ENCODE measurements at places on chromosomes 7 and 10.

DNA sequence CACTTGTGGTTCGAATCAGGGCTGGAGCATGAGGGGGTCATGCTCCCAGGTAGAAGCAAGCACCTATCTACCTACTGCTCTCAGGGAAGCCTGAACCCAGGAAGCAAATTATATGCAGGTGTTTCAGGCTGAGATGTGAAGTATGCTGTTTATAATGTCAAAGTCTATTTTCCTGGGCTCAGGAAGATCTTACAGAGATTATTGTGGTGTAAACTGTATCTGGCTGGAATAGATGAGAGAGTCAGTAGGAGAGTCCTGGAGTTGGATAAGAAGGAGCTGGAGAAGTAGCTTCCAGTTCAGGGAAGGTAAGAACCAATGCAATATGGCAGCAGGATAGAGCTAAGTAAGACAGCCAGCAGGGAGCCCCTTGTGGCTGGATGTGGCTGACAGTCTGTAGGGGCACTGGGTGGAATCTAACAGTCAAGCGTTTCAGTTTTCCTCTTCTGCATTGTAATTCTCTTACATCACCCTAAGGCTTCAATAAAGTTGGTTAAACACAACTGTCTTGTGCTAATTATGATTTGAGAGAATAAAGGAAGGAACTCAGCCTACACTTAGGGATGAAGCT is 105.9 kb upstream of the EEPD1 start:
- no peak for DNase-seq

DNA sequence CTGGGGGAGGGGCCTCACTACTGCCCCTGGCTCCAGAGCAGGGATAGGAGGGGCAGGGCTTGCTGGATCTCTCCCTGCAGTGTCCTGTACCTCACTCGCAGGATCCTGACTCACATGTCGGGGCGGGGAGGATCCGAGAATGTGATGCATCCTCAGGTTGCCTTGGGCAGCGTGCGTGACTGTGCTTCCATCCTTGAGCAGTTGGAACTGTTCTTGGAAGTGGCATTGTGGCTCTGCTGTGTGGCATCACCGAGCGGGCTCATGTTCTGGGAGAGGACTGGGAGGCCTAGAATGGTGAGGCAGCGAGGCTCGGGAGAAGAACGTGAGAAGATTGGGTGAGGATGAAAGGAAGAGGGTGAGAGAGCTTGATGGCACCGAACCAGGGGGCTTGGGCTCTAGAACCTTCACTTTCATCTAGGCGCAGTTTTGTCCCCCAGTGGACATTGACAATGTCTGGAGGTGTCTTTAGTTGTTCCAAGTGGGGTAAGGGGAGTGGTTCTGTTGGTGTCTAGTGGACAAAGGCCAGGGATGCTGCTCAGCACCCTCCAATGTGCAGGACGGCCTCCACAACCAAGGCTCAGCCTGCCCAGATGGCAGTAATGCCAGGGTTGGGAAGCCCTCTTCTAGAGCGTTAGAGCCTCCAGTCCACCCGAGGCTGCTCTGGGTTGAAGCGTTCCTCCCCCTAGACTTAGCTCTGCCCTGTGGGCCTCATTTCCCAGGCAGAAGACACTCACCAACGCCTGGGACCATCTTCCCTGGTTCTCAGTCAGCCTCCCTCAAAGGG is 8.4 kb downstream of the RARRES2 start:
- no peak for DNase-seq

GRCh38 chr10:106917452-106918055 is 247.0 kb downstream of the SORCS1 start:
- no peak for DNase-seq

DNA sequence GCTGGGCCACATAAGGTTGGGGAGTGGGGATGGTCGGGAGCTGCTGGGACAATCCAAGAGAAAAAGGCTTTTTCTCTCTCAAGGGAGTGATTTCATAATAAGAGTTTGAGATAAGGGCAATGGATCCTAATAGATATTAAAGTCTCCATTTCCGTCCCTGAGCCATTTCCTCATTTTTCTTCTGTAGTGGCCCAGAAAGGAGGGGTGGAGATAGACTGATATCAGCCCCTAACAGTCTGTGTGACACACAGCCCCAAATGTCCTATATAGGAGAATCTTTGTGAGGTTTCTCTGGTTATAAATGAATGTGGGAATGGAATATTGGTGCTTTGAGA is 35.2 kb downstream of the PRSS2 start:
- no peak for DNase-seq

DNA sequence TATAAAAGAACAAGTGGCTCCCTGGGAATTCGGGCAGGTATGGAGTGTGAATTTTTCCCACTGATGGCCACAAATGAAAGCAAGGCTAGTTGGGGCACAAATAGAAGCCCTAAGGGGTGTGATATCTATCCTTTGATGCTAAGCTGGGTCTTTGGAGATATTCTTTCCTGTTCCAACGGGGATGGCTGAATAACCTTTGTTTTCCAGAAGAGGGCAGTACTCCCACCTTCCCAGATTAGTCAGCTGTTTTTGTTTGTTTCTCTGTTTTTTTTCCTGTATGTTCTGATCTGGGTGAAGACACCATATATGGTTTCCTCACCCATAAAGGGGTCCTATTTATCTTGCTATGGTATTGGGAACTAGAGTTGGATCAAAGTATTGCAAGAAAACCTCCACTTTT is 947.7 kb upstream of the SORCS1 start:
- no peak for DNase-seq

GRCh38 chr7:26200038-26200443 is 505 bp downstream of the HNRNPA2B1 start:
- DNase-seq = no peak

- DNase-seq = no peak
Measured at GRCh38 chr7:24617957-24618616, 44.8 kb downstream of the PALS2 start.

GRCh38 chr7:138776166-138776833 is 21.5 kb upstream of the TMEM213 start:
- no peak for DNase-seq

Data from D721Med (cell line).